ENCODE measurements at places on chromosomes 2 and 18.

- DNase-seq, result no peak
Measured at GRCh38 chr2:199335502-199335901, 122.2 kb downstream of the SATB2 start.

- DNase-seq, result no peak
Measured at GRCh38 chr2:86298411-86299390, 38.7 kb downstream of the REEP1 start.

GRCh38 chr2:207594264-207594663 is 30.9 kb downstream of the METTL21A start:
- no peak for DNase-seq

- no peak for DNase-seq
Measured at GRCh38 chr2:105573910-105574655, 170.6 kb upstream of the NCK2 start.

- DNase-seq, result no peak
Measured at GRCh38 chr18:51300912-51301311, 103.4 kb upstream of the MEX3C start.

- no peak for DNase-seq
Measured at GRCh38 chr18:44025421-44025820, 655.3 kb upstream of the SETBP1 start.

DNA sequence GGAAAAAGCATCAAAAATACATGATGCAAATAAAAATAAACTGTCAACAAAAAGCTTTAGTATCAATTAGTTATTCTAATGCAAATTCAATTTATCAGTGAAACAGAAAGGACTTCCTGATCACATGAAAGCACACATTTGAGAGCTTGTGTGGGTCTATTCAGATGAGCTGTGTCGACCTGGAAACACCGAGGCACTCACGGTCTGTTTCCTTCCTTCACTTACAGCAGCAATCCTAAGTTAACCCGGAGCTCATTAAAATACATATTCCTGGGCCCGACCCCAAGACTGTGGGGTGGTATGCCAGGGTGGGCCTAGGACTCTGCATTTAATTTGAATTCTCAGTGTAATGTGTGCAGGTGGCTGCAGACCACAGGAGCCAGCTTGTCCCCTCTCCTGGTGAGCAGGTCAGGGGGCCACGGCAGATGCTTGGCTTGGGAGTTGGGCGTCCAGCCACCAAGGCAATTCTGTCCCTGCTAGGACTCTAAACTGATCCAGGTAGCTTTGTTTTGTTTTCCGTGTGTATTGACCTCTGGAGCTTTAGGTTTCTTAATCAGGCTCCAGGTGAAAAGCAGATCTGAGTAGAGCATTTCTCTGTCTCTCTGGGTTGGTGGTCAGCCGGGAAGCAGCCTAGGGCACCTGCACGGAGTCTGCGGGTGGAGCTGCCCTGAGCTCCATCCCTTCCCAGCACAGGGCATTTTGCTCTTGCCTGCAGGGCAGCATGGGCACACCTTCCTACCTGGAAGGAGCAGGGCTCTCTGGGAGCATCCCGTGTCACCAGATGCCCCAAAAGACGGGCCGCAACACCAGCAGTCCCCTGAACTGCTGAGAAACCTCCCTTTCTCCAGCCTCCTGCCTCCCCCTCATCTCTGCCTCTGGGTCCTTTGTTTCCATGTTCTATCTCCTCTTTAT is 9.0 kb downstream of the MBP start:
- no peak for DNase-seq

DNA sequence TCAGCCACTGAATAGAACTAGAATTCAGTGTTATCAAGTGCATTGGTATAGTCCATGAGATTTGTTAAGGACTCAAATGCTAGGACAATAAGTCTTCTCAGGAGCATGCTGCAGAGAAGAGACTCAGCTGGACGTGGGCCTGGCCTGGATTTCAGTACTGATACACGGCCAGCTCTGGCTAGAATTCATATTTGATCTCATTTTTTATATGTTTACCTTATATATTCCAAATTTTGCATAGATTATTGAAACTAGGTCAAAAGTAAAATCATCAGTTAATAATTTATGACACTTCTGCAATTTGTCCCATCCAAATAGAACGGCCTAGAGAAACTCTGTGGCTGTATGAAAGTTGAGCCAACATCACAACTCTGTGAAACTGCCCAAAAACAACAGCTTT is 262.0 kb downstream of the DLGAP1 start:
- DNase-seq, result no peak

- no peak for DNase-seq
Measured at GRCh38 chr2:64643838-64644457, 9.8 kb downstream of the SERTAD2 start.

GRCh38 chr2:43007901-43008300 is 215.5 kb upstream of the HAAO start:
- DNase-seq, result no peak

- no peak for DNase-seq
Measured at GRCh38 chr2:10286216-10287037, 16.3 kb upstream of the HPCAL1 start.

- no peak for DNase-seq
Measured at GRCh38 chr18:68909579-68909978, 111.7 kb downstream of the CCDC102B start.

DNA sequence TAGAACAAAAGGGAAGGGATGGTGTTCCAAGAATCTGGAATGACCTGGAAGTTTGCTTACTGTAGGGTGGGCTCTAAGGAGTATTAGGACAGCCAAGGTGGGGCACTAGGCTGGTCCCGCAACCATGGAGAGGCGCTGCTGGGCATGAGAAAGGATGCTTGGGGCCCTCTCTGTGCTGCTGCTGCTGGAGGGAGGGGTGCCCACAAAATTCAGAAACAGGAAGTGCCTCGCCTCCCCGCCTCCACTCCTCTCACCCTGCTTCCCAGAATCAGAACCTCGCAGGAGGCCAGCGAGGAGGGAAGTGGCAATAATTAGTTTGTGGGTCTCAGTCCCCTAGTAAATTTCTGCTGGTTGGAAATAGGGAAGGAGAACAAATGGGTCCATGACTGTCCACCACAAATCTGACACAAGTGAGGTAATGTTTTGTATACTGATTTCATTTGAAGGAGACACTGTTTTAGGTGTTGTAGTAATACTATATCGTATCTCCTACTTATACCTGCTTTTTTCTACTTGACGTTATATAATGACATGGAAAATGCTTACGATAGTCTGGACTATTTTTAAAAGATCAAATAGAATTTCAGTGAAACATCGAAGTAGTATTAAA is 7.9 kb upstream of the PDCL3 start:
- no peak for DNase-seq

GRCh38 chr2:6067089-6067488 is 374.9 kb downstream of the SOX11 start:
- no peak for DNase-seq

DNA sequence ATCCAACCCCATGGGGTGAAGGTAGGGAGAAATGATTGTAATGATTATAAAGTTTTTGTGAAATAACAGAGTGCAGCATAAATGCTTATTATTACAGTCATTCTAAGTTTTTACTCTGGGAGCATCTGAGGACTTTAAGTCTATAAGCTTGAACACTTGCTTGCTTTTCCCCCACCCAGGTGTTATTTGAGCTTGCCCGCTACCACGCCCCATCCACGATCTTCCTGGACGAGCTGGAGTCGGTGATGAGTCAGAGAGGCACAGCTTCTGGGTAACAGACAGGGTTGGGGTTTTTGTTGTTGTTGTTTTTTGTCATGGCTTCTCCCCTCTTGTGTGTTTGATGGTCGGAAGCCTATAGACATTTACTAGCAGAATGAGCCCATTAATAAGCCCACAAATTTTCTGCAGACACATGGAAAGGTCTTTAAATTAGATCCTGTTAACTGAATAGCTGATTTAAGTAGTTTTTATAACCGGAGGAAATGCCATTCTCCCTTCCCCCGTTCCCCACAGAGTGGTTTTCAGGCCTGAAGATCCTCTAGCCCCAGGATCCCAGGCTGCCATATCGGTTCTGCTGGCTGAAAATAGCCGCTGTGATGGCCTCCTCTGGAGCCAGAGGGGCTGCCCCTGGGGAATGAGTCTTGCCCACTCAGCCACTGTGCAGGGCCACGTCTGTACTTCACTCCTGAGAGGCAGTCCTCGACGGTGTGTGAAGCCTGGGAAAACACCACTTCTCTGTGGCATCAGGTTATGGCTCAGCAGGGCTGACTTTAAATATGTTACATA is 39.9 kb upstream of the ELOA2 start:
- DNase-seq, result no peak

- DNase-seq, result no peak
Measured at GRCh38 chr2:202002381-202002780, 31.3 kb upstream of the FZD7 start.

GRCh38 chr2:187985195-187985594 is 306.5 kb upstream of the GULP1 start:
- DNase-seq, result no peak

- DNase-seq, result no peak
Measured at GRCh38 chr2:198483051-198483450, 678.7 kb downstream of the PLCL1 start.

DNA sequence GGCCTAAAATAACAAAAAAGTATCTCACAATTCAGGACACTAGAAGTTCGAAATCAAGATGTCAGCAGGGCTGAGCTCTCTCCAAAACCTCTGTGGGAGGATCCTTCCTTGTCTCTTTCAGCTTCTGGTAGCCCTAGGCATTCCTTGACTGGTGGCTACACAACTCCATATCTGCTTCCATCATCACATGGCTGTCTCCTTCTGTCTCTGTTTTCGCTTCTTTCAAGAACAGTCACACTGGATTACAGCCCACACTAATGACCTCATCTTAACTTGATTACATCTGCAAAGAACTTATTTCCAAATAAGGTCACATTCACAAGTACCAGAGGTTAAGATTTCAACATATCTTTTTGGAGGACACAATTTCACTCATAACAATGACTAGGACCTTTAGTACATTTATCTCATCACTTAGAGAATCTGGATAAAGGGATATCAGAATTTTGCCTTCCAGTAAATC is 275.2 kb downstream of the IRS1 start:
- no peak for DNase-seq

GRCh38 chr2:11750917-11751316 is 4.5 kb downstream of the LPIN1 start:
- no peak for DNase-seq

DNA sequence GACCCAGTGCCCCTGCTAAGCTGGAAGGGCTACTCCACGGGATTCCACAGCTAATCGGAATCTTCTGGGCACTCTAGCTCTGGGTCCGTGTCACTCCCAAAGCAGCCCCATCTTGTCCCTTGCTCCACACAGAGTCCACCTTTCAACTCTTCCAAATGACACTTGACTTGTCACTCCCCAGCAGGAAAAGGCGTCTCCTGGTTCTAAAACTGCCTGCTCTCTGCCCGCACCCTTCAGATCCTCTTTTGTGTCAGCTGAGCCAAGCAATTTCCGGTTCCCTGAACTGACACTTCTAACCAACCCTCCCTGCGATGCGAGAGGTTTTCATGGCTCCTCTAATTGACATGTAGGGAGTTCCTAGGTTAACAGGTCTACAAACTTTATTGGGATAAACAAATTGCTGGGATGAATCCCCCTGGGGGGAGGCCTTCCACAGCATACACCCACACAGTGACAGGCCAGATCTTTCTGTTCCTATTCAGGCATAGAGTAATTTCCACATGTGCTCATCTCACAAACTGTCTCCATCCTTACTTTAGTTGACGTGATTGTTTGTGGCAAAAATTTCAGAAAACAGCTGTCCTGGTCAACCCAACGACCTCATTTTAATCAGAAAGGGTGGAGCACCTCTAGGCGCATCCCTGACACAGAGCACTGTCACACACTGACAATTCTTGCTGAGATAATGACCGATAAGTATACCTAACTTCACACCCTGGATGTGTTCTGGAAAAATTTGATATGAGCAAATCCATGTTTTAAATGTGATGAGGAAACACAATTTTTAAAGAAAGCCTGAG is 104.9 kb downstream of the RBMS1 start:
- peak; percentile 12 for DNase-seq

DNA sequence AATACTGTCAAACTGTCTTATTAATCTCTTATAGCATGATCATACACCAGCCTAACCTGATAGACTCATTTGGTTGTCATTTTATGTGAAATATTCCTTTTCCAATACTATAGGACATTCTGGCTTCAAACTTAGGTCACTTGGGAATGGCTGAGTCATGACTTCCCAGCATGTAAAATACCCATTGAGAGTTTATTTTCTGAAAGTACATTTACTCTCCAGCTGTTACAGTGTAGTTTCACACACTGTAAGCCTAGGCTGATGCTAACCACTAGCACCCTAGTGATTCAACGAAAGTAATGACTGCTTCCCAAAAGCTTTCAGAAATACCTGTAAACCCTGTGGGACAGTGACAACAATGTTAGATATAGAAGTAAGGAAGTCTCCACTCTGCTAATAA is 93.8 kb downstream of the FIGN start:
- DNase-seq, result no peak

DNA sequence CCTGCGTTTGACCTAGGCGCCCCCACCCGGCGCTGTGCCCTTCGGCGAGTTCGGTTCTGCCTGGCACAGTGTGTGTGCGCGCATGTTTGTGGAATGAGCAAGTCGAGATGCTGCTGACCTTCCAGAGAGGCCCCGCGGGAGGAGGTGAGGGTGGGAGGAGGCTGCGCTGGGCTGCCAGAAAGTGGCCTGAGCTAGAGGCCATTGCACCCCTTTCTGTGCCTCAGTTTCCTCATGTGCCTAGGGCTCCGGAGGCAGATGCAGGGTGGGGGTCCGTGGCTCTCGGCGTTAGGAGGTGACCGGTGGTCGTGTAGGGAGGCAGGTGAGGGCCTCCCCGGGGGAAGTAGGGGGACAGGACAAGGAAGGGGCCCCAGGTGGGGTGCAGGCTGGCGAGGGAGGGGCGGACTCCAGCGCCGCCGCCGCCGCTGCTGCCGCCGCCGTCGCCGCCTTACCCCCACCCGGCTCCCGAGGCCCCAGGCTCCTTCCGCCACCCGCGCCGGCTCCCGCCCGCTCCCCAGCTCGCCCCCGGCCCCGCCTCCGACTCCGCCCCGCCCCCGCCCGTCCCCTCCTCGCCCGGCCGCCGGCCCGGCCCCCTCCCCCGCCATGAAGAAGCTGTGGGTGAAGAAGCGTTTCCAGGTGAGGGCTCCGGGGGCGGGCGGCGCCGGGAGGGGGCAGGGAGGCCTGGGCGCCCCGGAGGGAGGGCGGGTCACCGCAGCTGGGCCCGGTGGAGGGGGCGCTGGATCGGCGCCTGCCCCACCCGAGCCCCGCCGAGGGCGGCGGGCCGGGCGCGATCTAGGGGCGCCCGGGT is 7.0 kb downstream of the SPEG start:
- no peak for DNase-seq
